ENCODE measurements at places on chromosomes 4 and X. TPM values are rescaled to one million over a fixed set of nuclear protein-coding genes. Genes with fewer than 3 reads are reported as not detected.

DNA sequence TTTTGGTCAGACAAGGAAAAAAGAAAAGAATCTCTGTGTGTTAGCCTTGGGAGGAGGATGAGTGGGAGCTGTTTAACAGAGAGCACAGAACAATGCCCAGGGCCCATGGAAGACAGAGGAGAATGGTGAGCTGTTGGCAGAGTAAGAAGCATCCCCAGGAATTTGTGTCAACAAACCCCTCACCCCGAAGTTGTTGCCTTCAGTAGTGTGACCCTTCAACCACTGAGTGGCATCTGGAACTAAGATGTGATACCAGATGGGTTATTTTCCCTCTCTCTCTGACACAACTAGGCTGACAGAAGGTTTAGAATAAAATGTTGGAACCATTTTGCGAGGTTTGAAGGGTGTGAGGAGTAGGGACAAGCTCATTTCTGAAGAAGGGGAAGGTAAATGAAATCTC lies 25.1 kb downstream of the IGSF1 start:
- no peak for DNase-seq

DNA sequence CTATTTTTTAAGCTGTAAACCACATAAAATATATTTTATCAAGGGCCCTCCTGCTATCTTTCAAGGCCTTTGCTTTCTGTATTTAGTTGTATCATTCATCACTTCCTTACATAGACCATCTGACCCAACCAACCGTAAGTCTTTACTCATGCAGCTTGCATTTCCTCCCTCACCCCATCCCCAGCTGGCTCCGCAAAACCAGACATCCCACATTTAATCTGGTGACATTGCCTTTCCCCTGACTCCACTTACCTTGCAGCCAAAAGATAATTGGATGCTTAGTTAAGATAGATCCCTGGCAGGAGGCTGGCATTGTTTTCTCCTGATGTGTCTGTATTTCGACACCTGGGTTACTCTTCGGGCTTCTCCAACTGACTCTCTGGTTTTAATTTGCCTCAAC lies 183.7 kb upstream of the LDB2 start:
- DNase-seq: no peak

SCML2 gene
- 1.5 TPM for total RNA-seq

DNA sequence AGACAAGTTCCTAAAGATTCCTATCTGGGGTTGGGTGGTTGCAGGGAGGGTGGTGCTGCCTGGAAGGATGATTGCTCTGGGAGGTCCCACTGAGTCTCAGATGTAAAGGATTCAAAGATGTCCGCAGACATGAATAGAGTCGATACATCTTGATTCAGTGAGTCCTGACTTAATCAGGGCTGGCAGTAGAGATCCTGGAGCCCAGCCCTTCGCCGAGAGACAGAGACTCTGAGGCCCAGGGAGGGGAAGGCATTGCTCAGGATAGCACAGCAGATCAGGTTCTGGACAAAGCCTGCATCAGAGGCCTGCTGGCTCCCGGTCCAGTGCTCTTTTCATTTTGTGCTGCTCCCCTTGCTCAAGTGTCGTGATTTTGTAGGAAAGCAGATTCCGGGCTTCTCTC lies 21.7 kb downstream of the PJA1 start:
- no peak for DNase-seq

DNA sequence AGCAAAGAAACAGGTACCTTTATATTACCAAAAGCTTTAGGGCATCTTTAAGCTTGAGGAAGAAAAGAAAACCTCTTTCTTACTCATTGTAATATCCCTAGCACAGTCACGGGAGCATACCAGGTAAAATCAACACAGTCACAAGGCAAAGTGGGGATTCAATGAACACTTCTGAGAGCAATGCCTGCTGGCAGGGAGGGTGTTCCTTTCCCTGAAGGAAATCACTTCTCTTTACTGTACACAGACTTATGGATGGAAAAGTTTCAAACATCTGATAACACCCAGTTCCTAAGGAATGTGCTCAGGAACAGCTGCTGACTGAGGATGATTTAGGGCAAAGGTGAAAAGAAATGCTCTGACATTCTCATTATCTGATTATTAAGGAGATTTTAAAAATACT lies 94.8 kb downstream of the MAML3 start:
- no peak for DNase-seq

GRCh38 chrX:15114743-15115566 lies 154.9 kb downstream of the ASB9 start:
- no peak for DNase-seq

DNA sequence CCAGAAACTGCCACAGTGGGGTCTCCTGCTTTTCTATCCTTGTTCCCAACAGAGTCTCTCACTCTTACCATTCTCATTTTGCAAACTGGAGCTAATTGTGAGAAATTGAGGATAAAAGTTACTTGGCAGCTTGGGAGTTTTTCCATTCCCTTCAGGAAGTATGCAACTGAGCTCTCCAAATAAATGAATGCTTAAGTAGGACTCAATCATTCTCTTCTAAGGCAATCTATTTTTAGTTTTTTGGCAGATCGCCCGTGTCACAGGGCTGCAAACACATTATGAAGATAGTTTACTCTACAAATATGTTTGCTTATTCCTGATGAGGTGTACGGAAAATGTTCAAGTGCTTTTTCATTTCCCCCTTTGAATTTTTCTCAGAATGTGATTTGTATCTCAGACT lies 5.3 kb downstream of the ASB11 start:
- no peak for DNase-seq

Data from aorta (tissue), 5 donors.